ENCODE measurements at places on chromosomes 3 and 15.

DNA sequence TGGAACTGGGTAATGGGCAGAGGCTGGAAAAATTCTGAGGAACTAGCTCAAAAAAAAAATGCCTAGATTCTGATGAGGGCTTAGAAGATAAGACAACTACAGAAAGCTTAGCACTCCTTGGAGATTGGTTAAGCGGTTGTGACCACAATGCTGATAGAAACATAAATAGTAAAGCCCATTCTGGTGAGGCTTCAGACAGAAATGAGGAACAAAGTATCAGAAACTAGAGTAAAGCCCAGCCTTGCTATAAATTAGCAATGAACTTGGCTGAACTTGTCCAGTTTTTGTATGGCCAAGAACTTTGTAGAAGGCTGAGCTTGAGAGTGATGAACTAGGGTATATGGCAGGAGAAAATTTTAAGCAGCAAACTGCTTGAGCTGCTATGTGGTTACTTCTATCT, 25.4 kb downstream of the GOLGB1 start:
- no peak for DNase-seq

DNA sequence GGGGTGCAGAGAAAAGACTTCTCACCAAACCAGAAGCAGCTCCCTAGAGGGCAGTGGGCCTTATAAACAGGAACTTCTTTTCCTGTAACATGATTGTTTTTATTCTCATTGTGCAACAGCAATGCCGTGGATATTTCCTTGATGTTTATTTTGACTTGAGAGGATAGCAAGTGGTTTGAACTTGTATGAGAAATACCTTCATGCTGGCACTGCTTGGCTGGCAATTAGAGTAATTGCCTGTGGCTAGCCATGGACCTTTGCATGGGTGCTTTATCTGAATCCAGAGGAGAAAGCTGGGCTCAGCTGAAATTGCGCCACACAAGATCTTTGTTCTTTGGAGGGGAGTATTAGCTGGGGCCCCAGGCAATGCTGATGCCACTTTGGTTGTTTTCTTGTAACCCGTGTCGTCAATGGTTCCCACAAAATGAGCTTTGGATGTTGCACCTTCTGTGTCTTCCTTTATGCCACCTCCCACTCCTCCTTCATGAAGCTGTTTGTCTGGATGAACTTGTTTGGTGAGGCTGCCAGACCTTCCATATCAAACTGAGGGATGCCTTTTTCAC, 37.9 kb downstream of the CMTM8 start:
- no peak for DNase-seq

GRCh38 chr15:90029024-90029423, 27.9 kb downstream of the ZNF710 start:
- no peak for DNase-seq

DNA sequence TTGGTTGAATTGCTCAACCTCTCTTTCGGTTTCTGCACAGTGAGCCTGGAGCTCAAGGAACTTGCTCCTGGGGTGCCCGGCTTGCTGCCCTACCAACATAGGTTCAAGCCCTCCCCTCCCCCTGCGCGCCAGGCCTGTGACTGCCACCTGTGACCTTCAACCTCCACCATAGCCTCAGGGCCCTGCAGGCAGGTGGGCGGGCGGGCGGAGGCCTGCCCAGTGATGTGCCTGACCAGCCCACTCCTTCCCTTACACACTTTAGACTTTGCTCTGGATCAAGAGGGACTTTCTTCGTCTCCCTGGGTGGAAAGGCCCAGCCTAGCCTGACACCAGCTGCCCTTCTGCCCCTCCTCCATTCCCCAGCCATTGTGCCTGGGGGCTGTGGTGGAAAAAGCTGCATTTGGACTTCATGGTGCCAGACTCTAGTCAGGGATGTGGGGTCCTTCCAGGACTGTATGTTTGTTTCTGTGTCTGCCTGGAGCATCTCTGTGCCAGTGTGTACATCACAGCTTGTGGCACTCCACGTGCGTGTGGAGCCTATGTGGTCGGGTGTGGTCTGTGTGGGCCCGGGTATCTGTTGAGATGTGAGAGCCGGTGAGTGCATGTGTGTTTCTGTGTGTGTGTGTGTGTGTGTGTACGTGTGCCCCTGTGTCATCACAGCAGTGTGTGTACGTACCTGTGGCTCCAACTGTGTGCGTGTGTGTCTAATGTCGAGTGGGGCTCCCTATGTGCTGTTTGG, 9.5 kb downstream of the PRKCD start:
- no peak for DNase-seq

DNA sequence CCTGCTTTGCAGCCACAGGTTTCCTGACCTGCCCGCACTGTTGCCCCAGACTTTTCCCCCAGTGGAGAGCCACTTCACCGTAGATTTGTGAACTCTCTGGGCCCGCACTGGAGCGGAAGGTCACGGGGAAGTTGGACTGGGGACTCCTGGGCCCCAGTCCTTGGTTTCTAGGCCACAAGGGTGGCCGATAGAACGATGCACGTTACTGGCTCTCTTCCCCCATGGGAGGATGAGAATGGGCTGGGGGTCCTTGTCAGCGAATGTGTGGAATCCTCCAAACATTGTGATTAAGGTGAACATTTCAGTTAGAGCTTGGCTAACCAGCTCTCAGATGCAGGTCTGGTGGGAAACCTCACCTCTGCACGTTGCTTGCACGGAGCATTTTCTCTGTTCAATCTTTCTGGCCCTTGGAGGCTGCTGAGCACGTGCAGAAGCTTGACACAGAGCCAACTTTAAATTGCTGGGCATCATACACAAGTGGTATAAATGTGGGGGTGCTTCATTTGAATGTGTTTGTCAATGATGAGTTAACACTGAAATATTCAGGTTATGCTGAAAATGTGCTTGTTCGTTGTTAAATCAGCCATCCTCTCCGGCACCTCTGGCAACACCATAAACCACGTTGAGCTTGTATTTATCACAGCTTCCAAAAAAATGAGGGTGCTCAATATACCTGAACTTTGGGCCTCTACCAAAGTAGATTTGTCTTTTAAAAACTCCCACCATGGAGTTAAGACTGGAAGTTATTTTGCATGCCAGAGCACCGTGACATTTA, 976 bp downstream of the DIS3L start:
- DNase-seq = peak; percentile 73

DNA sequence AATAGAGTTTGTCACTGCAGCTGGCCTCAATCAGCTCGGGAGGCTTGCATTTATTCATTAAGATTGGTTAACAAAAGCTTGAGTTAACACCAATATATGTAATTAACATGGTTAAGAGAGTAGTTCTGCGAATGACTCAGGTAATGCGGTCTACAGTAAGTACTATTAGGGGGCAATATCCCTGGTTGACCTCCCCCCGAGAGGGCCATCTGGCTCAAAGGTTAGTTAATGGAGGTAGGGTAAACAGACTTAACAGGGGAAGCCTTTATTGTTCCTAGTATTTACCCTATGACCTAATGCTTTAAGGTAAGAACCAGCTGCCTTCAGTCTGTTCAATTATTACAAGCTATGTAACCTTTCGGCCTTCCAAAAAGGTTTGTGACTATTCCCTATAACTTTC, 403.3 kb upstream of the SGO1 start:
- no peak for DNase-seq

DNA sequence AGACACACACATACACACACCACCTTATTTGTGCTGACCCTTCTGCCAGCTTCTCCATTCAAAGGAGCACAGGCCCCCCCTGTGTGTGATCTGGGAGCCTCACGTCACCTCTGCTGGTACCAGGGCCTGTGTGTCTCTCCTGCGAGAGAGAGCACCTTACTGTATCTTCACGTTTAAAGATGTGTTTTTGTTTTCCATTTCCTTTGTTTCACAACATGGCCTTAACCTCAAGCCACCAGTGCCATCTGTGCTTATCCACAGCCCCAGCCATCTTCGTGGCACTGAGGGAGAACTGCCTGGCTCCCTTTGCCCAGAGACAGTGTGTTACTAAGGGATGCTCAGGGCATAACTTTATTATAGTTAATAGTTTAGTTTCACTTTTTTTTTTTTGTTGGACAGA, 52.3 kb downstream of the ABHD2 start:
- no peak for DNase-seq

DNA sequence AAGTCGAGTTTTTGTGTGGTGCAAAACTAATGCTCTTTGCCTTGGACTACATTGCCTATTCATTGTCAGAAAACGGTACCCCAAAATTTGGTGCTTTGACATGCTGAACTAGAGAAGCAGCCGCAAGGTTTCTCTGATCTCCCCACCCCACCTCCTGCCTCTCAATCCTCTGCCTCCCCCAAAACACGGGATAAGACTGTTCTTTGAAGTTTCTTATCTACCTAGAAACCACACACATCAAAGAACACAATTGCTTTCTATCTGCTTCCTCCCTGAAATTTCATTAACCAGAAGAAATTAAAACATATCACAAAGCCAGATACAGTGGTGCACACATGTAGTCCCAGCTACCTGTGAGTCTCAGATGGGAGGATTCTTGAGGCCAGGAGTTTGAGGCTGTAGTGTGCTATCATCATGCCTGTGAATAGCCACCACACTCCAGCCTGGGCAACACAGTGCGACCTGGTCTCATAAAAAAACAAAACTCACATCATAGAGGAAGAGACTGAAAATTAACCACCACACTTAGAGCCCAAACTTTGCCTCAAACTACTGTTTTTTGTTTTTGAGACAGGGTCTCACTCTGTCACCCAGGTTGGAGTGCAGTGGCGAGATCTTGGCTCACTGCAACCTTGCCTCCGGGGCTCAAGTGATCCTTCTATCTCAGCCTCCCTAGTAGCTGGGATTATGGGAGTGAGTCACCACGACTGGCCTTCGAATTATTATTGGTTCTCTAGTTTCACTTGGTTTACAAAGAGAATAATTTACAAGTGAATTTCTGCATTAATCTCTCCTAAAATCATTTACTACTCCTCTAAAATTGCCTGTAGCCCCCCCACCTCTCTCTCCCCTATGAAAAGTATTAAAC, 2.7 kb upstream of the PCNP start:
- no peak for DNase-seq

DNA sequence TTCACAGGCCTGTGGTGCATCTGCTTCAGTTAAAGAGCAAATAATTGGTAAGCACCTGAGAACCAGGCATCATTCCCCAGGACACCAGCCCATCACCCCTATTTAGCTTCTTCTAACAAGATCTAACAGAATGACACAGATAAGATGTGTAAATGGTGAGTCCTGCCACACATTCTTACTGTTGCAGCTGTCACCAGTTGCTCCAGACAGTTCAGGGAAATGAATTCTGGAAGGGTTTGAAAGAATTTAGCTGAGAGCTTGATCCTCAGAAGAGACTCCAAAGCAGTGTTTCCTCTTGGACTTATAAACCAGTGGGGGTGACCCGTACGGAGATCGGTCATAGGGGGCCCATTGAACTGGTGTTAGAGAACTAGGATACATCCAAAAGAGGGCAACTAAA, 238.0 kb downstream of the MEX3B start:
- DNase-seq = no peak

DNA sequence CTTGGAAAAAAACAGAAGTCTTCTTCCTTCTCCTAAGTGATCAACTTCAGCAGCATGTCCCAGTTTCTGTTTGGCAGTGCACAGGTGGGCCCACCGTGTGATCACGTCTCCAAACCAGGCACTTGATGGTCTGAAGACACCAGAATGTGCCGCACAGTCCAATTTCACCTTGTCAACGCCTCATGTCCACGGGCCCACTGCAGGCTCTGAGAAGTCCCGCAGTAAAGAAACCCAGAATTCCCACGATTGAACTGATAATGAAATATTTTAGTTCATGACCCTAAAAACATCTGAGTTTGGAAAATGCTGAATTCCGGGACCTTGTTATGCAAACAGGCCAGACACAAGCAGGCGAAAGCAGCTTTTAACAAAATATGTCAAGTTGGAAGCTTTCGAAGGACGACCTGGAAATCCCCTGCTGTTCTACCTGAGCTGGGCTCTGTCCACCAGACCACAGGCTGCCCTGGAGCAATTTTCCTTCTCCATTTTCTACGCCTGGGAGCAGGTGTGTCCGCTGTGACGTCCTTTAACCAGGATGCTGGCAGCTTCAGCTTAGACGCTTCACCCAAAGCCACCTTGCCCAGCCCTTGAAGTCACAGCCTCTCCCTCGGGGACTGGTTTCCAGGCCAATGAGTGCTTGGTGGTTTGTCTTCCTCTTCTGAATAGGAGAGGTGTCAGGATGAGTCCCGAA, 167.8 kb upstream of the IQSEC1 start:
- DNase-seq = no peak

DNA sequence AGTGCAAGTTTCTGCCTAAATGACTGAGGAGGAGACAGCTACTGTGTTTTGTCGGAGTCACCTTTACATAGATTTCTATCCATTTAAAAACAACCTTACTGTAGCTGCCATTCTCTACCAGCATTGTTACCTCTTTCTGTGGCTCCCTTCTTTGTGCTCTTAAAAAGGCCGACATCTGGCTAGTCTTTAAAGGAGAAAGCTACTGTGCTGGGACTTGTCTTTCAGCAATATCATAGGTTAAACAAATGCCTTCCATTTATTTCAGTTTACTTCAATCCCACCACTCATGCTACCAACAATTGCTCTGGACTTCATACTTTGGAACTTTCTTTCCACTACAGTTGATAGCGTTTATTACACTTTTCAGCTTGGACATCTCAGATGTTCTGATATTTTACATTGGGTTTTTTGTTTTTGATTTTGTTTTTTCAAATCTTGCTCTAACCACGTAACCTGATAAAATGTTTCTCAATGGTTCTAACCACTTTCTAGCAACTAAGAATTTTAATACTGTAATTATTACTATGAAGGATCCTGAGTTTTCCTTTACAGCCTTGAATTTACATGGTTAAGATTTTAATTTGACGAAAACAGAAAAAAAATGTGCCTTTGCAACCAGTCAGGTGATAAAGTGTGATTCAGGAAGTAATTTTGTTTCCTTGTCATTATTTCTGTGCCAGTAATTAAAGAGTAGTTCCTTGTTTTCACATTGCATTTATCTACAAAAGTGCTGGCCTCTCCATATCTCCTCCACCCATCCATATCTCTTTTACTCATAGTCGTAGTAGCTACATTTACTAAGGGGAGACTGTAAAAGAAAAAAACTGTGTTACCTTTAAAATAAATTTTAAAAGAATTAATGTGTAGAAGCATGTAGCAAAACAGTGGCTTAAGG, 1.3 kb upstream of the CBLB start:
- DNase-seq = no peak

DNA sequence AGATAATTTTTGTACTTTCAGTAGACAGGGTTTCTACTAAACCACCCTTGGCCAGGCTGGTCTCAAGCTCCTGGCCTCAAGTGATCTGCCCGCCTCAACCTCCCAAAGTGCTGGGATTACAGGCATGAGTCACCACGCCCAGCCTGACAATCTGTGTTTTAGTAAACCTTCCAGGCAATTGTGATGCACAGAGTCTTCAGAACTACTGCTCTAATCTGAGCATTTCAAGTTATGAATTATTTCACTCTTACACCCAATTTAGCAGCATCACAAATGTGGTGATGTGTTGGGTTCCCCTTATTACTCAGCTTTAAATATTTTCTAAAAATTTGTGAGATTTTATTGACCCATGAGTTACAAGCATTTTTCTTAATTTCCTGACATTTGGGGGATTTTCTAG, 94.4 kb downstream of the ULK4 start:
- DNase-seq = no peak
